Non-pigmented ciliary epithelial cell (primary cell): ENCODE measurements at places on chromosomes 7 and 10.

DNA sequence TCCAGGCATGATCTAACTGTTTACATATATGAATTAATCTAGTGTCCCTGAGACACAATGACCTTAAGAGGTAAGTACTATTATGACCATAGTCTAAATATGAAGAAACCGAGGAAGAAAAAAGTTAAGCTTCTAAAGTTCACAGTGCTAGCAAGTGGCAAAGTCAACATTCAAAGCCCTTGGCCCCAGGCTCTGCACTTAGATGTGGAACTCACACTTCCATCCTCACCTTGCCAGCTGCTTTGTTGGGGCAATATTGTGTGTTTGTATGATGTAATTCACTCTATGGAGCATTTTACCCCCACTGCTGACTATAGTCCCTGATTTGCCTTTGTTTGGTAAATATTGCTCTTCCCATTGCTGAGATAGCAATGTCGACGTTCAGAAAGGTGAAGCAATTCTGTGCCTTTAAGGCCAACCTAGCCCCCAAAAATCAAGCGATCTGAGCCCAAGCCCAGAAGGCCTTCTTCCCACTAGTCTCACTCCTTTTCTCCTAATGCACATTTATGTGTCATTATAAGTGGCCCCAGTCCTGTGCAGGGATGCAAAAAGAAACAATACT, 487.6 kb upstream of the ZMIZ1 start:
- no peak for DNase-seq

- peak; percentile 66 for DNase-seq
Measured at GRCh38 chr10:3526727-3527501, 258.1 kb downstream of the KLF6 start.

GRCh38 chr7:32070051-32070405, 179 bp downstream of the PDE1C start:
- no peak for DNase-seq

- DNase-seq, result peak; percentile 41
Measured at GRCh38 chr7:133481676-133482075, 228.8 kb downstream of the EXOC4 start.

- no peak for DNase-seq
Measured at GRCh38 chr10:81031774-81032173, 494.1 kb downstream of the SH2D4B start.
